Astrocyte of the spinal cord (primary cell): ENCODE measurements at places on chromosomes 7 and 10.

DNA sequence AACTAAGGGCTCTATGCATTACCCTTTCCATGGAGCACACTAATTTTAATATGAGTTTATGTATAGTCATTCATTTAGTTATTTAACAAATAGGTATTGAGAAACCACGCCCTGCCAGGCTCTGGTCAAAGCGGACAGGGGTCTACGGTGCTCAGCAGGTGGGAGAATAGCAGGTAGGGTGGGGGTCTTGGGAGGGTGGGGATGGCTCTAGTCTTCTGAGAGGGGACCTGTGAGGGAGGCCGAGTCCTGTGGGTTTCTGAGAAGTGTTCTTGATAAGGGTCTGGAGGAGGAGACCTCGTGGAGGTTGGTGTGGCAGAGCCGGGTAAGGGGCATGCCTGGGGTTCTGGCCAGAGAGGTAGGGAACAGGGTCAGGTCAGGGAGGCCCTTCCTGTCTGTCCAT, 1.1 kb downstream of the WDFY4 start:
- no peak for DNase-seq

- DNase-seq = peak; percentile 73
Observed at GRCh38 chr7:12888717-12889116, 201.3 kb downstream of the ARL4A start.

DNA sequence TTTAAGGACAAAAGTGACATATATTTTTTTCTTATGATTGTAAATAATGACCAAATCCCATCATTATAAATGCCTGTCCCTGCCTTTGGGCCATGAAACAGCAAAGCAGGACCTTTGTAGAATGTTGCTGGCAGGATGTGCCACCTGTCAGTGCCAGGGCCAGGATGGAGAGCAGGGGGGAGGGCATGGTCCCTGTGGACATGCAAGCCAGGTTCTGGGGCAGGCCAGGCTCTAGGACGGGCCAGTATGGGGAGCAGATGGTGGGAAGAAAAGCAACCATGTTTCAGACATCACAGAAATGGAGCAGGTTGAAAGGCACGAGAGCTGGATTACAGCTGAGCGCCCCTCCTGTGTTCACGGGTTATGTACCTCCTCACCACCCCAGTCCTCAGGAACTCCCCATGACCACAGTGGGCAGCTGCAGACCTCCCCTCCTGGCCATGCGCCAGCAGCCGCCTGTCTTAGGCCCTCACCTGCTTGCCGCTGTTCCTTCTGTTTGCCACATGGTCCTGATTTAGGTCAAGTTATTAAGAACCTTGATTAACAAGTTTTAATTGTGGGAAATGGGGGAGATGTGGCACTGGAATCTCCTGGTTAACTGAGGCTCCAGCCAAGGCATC, 210.4 kb downstream of the PAXIP1 start:
- DNase-seq = no peak

DNA sequence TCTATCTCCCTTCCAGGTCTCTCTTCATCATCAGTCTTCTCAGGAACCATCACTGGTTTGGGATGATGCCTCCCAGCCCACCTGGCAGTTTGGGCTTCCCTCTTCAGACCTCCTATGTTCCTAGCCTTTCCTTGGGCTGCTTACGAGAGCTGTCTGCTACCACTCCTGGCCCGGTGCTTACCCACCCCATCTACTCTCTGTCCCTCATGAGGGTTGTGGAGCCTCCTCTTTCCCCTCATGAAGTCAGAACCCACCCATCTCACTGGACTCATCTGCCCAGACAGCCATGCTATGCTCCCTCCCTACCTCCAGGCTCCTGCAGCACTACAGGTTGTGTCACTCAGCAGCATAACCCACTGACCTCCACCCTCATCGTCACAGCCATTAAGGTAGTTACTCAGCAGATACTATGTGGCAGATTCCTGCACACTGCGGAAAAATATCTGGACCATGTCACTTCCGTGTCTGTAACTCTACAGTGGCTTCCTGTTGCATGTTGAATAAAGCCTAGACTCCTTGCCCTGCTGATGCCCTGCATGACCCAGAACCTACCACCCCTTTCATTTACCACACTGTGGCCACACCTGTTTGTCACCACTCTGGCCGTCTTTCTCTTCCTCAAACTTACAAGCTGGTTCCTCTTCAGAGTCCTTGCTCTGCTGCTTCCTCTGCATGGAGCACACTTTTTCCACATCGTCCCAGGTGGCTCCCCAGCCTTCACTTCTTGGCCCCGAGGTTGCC, 2.0 kb downstream of the DBNL start:
- no peak for DNase-seq
